ENCODE measurements at places on chromosomes 13 and 19.

GRCh38 chr13:112815871-112816270 is 126.0 kb downstream of the ATP11A start:
- peak; percentile 11 for DNase-seq

GRCh38 chr13:102295316-102296048 is 106.4 kb downstream of the FGF14 start:
- DNase-seq, result no peak

- no peak for DNase-seq
Observed at GRCh38 chr13:112894423-112894672, 74.7 kb upstream of the MCF2L start.

GRCh38 chr13:43260999-43261398 is 237.6 kb downstream of the DNAJC15 start:
- no peak for DNase-seq

GRCh38 chr19:34664168-34664567 is 12.8 kb downstream of the SCGB2B2 start:
- DNase-seq, result no peak

Data from right forelimb (tissue), 1 donor.